ENCODE measurements at places on chromosomes 3 and 15.

- no peak for DNase-seq
Measured at GRCh38 chr3:108201258-108201657, 21.0 kb downstream of the IFT57 start.

DNA sequence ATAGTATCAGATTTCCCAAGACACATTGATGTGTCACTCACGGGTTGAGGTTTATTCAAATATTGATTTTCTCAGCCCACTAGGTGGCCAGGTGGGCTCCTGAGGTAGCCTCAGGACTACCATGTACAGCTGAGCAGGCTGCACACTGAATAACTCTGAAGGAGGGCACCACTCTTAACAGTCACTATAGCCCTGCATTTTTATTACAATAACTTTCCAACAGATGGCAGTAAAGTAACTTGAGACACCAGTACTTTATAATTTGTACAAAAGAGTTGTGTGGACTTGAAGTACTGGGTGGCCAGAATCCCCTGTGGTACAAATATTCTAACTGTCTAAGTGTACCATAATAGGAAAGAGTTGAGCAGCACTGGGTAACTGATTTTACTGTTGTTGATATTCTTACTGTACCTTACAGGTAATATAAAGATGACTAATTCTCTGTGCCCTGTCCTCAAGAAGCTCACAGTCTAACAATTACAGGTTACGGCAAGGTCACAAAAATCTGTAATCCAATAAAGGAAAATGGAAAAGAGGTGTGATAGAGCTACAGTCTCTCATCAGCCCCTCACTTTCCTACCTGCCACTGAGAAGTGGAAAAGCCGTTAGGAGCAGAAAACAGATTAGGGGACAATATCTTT, 76.0 kb downstream of the ETFA start:
- DNase-seq = no peak

GRCh38 chr3:49343163-49343562, 3.3 kb upstream of the USP4 start:
- DNase-seq = no peak

GRCh38 chr15:83716605-83717004, 62.7 kb downstream of the ADAMTSL3 start:
- no peak for DNase-seq

DNA sequence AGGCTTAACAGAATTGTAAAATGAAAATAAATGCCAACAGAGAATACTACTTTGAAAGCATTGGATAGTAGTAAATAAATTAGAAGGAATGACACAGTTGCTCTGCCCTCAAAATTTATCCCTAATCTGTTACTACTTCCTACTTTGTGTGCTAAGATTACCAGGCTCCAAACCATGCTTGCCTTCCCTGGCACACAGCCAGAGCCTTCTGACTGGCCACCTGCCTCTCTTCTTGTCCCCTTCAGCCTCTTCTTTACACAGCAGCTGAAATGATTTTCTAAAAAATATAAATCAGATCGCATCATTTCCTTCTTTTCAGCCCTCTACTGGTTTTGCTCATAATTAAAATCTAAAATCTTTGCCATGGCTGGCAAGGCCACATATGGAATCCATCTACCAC, 334.1 kb downstream of the FHIT start:
- DNase-seq = no peak

DNA sequence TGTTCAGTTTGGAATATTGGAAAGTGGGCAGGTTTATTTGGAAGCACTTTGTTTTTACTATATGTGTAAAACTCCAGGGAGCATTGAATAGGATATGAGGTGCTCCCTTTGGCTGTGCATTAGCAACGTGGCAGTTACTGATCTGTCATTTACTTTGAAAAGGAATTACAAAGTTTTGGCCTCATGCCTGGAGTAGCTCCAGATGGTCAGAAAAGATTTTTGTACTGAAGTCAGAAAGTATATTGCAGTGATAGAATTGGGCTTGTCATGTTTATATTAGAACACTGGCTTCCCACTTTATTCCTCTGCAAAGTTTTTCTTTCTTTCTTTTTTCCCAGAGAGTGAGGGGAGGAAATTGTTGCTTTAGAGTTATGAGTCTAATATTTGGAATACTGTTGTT, 26.1 kb downstream of the FNDC3B start:
- no peak for DNase-seq

- DNase-seq = no peak
Measured at GRCh38 chr15:31357148-31357547, 30.5 kb downstream of the KLF13 start.

DNA sequence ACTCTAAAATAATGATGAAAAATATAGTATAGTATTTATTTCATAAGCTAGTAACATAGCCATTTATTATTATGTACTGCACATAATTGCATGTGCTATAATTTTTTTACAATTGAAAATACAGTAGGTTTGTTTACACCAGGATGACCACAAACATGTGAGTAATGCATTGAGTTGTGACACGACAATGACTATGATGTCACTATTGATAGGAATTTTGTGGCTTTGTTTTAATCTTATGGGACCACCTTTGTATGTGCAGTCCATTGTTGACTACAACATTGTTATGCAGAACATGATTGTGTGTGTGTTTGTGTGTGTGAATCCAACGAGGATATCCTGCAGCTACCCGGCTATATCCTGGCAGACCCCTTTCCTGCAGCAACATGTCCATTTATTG, 372.2 kb upstream of the MCTP2 start:
- DNase-seq = no peak

GRCh38 chr3:33650495-33650894, 67.6 kb downstream of the CLASP2 start:
- DNase-seq = no peak

DNA sequence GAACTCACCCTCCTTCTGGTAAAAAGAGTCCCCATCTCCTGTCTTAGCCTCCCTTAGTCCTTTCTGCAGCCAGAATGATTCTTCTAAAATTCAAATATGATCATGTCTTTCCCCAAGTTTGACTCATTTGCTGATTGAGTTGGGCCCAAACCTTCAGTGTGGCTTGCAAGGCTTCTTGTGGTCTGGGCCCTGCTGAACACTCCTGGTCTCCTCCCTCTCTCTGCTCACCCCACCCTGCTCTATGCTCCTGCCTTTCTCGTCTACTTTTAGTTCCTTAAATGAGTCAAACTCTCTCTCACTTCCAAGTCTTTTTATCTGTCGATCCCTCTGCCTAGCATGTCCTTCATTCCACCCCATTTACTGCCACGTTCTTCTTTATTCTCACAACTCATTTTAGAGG, 72.6 kb downstream of the CCR1 start:
- no peak for DNase-seq

DNA sequence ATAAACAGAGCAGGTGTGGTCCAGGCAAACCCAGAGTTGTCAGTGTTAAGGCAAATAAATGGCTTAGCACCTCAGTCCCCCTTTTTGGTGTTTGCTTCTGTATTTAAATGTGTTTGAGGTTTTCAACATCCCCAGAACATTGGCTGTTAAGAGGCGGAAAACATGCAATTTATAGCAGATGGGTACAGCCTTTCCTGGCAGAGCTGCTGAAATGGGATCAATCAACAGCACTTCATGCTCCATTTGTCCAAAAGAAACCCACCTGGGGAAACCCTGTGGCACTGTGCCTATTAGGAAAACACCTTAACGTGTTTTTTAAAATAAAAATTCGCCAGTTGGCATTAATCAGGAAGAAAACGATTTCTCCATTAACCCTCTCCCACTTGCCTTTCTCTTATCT, 135.4 kb downstream of the MCTP2 start:
- no peak for DNase-seq

- DNase-seq = peak; percentile 54
Measured at GRCh38 chr3:101633186-101633585, 43.7 kb downstream of the ZBTB11 start.

- no peak for DNase-seq
Measured at GRCh38 chr3:135973841-135974240, 8.3 kb downstream of the PPP2R3A start.

DNA sequence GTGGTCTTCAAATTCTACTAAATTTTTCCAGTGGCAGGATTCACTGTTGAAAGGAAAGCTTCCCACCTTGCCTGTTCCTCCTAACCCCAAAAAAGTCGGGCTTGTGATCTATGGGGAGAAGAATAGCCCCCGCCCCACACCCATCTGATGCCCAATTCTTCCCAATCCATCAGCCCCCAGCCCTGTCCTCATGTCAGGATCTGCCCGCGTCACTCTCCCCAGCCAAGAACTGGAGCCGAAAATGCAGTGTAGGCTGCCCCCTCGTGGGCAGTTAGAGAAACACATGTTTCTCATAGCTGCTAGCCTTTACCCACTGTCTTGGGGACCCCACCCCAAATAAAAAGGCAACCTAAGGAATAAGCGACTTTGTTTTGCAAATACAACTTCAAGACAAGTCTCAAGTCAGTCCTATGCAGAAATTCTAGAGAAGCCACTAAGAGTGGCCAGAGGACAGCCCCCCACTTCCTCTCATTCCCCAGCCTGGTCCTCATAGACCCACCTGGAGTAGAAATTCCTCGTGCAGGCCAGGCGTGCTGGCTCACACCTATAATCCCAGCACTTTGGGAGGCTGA, 13.0 kb upstream of the CSK start:
- DNase-seq = peak; percentile 72

DNA sequence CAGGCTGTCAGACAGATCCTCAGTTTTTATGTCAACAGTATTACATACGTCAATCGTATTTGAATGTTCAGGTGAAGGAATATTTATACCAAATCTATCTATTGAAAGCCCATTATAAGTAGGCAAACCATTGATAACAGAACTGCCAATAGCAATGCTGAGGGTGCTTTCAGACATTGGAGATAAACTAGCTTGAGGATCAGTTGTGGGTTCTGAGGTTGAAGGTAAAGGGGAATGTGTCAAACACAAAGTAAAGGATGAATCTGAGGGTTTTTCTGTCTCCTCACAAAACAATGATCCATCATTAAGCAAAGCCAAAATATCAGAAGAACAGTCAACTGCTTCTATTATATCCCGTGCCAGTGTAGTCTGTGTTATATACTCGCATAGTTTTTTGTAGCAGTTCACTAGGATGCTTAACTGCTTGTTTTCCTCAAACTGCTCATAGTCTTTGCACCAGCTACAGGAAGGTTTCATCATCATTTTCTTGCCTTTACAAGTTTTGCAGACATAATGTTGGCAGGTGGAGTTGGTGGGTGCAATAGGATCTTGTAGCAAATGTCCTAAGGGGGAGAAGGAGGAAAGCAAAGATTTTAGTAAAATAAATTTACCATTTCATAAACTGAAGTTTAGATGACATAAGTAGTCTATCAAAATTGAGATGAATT, 43.8 kb downstream of the MSL2 start:
- no peak for DNase-seq

DNA sequence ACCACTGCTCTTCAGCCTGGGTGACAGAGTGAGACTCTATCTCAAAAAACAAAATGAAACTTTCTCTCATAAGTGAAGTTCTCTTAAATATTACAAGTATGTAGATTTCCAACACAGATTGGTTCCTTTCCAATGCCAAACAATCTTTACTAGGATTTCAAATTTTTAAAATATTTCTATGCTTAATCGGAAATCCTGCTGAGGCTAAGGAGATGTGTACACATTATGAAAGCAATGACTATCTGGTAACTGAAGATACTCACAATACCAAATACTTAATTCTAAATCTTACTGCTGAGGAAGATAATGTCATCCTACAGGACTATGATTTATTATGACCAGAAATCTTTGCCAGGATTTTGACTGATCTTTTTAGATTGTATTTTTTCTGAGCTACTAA, 255.6 kb upstream of the ZNF717 start:
- no peak for DNase-seq

DNA sequence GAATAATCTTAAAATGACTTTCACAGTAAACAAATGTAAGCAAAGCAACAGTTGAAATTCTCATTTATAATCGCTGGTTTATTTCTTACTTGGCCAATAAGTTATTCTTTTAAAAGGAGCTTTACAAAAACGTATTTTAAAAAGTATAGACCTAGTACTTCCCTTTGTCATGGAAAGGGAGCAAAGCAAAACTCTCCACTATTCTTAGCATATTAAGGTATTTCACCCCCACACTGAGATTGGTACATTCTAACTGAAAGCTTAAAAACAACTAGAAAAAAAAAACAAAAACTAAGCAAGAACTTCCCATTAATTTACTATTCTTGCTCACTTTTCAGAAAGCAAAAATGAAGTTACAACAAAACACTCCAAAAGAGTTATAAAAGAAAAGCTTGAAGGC, 1.5 kb downstream of the ATG3 start:
- no peak for DNase-seq

DNA sequence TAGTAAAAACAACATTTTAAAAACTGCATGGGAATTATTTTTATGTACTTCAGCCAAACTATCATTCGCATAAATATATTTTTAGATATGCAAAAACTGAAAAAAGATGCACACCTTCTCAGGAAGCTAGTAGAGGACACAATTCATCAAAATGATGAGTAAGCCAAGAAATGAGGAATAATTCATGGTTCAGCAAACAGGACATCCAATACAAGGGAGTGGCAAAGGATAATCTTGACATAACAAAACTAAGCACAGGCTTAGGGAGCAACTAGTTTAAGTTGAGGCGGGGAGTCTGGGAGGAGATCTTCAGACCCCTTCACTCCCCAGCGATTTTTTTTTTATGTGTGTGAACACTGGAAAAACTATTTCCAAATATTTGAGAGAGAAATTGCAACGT, 93.7 kb downstream of the ZNF280D start:
- no peak for DNase-seq

DNA sequence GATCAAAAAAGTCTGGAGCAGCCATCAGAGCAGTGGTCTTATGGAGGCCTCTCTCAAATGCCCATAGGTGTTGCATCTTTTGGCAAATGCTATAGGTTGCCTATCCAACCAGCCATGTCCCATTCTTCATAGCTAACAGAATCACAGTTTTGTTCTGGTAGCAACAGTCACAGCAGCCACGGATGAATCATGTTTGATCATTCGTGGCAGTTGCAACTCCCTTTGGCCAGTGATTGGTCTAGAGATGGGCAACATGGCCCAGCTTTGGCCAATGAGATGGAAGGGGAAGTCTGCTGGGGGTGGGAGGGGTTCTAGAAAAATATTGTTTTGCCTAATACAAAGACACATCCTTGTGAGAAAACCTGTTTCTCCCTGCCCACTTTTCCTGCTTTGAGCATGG, 50.3 kb upstream of the PPP2R3A start:
- DNase-seq = no peak

DNA sequence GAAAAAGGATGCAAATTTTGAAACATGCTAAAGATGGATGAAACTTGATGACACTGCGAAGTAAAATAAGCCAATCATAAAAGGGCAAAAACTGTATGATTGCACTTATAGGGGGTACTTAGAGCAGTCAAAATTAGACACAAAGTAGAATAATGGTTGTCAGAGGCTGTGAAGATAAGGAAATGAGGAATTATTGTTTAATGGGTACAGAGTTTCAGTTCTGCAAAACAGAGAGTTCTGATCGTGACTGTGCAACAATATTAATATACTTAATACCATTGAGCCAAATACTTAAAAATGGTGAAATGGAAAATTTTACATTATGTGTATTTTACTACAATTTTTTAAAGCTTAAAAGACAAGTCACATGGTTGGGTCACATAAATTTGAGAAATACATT, 35.1 kb downstream of the UBE3A start:
- no peak for DNase-seq
